Stimulated activated CD4-positive, alpha-beta T cell treated with anti-CD3 and anti-CD28 coated beads, Interleukin-1b, Interleukin-23, amount 100 ng/mL, for 4 hours (primary cell): ENCODE measurements at places on chromosomes 2 and 18.

- DNase-seq = no peak
Measured at GRCh38 chr18:63078471-63078870, 241.1 kb downstream of the BCL2 start.

- no peak for DNase-seq
Measured at GRCh38 chr2:156309917-156310316, 22.6 kb downstream of the NR4A2 start.

DNA sequence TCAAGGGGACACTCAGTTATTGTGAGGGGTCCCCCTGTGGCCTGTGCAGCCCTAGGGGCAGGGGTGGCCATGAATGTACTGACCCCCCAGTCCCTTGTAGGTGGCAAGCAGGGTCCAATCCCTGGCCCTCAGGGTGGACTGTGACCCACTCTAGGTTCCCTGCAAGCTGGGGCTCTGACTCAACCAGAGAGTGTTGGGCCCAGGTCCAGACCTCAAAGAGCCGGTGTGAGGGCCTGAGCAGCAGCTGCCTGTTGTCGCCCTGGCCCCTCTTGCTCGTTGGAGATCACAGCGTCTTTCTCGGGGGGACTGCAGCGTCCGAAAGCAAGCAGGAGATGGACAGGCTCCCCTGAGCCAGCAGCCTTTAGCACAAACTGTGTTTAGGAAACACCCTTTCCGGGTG, 66.8 kb upstream of the ATG16L1 start:
- DNase-seq = no peak

DNA sequence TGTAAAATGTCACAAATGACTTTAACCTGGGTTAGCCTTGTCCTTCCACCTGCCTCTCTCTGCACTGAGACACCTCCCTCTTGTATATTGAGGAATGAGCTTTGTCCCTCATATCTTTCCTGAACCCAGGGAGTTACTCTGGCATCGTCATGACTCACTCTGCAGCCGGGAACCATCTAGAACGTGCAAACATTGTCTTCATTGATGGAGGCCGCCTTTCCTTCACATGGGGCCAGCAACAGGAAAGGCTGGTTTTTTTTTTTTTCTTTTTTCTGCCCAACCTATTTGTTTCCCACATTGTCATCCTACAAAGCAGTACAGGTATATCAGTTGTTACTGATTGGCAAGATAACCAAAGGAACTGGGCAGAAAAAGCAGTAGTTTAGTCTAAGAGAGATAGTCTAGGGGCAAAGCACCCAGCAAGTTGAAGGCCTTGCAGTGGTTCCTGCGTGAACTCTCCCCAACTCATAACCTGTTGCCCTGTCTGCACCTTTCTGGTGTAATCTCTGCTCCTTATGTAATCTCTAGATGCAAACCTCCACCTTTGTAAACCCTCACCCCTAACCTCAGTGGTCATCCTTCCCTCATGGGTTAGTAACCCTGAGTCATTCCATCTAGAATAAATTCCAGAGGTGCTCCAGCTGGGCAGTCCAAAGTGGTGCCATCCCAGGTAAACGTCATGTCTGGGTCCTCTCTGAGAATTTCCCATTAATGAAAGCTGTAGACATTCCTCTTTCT, 38.3 kb downstream of the SLC40A1 start:
- DNase-seq = no peak

- DNase-seq = no peak
Measured at GRCh38 chr2:3633982-3634595, 23.9 kb upstream of the ALLC start.

GRCh38 chr18:76260941-76261472, 234.0 kb downstream of the ZNF516 start:
- no peak for DNase-seq
